ENCODE measurements at places on chromosomes 7 and 10.

DNA sequence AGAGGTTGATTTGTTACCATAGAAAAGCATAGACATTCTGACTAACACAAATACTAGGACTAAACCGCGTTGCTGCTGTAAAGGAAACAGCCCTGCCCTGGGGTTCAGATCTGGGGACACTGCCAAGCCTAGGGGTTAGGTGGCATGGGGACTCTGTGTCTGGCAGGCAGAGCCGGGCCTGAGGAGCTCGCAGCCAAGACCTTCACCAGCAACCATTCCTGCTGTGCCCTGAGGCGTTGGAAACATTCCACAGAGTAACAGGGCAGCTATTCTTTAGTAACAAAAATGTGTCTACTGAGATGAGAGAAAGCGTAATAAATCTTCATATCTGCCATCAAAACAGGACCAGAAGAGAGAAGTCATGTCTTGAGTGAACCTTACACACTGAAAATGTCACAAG, 280.5 kb downstream of the POM121L12 start:
- no peak for DNase-seq

- DNase-seq = no peak
Observed at GRCh38 chr10:80964955-80965614, 427.4 kb downstream of the SH2D4B start.

DNA sequence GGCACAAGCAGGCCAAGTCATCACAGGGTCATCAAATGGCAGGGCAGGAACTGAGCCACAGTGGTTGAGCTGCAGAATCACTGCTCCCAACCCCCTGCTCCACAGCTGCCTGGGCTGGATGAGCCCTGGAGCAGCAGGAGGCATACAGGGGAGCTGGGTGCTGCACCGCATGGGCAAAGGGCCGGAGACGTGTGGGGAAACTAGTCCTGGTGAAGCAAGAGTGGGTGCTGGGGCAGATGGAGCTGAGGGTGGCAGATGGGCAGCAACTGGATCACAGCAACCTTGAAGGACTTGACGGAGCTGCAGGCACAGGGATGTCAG, 16.0 kb upstream of the VOPP1 start:
- no peak for DNase-seq

DNA sequence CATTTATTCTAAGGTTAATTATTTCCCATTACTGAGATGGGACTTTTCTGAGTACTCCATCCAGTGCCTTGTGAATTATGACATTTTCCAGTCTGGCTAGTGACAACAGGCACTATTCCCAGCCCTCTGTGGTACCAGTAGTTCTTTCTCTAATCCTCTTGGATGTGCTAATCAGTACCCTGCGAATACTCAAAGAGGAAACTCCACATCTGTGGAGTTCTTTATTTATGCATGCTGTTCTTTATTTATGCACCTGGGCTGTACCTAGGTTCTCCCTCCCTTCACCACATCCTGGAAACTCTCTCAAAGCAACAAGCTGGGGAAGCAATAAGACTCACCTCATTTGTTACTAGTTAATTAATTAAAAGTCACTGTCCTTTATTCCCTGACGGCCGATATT, 83.5 kb downstream of the TSPAN12 start:
- no peak for DNase-seq

GRCh38 chr10:3850999-3851937, 66.3 kb upstream of the KLF6 start:
- no peak for DNase-seq

- DNase-seq = no peak
Observed at GRCh38 chr7:117489016-117489415, 9.2 kb downstream of the CFTR start.

GRCh38 chr10:76883596-76883995, 754.0 kb downstream of the KCNMA1 start:
- no peak for DNase-seq

DNA sequence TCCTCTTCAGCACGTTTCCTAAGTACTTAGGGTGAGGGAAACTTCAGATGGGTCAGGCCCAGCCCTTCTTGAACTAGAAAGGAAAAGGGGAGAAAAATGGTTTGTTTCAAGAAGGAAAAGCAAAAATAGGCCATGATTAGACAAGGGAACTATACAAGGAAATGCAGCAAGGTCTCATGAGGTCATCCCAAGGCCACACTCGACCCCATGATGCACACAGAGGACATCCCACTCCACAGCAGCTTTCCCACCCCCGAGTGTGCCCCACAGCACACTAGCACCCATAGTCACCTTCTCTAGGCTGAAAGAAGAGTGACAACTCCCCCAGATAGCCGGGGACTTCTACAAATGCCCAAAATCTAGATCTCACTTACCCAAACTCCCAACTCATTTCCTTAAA, 173.4 kb downstream of the FAM107B start:
- DNase-seq = no peak

GRCh38 chr7:24836084-24836483, 78.8 kb upstream of the GSDME start:
- no peak for DNase-seq

DNA sequence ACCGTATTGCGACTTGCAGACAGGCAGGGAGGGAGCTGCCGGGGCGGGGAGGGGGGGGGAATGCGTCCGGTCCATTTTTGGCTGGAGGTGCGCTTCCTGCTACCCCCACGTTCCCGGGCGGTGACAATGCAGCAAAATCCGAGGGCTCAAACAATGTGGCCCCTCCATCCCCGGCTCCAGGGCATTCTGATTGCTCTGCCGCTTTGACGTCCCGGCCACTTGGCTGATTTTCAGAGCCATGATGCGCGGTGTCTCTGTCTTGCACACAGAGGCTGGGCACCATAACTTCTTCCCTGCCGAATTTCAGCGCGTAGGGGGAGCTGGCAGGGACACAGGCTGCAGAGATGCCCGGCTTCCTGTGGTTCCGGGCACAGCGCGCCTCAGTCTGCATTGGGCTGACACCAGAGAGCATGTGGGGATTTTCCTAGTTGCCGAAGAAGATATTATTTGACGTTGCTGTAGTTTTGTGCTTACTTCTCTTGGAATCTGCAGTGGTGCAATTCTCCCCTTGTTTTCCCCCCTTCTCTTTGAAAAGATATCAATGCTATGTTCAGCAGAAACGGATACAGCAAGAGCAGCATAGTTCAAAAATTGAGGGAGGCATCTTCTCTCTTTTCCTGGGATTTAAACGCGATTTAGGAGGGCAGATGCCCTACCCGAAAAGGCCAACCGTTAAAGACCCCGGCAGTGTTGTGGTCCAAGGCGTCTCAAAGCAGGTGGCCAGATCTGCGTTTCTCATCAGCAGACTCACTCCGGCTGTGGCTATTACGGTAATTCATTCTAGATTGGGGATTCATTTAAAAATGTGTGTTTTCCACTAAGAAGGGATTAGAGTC, 1.4 kb downstream of the HECW1 start:
- no peak for DNase-seq

GRCh38 chr10:72685264-72685921, 6.5 kb upstream of the MCU start:
- no peak for DNase-seq

- no peak for DNase-seq
Observed at GRCh38 chr10:1403508-1404322, 333.6 kb downstream of the ADARB2 start.

DNA sequence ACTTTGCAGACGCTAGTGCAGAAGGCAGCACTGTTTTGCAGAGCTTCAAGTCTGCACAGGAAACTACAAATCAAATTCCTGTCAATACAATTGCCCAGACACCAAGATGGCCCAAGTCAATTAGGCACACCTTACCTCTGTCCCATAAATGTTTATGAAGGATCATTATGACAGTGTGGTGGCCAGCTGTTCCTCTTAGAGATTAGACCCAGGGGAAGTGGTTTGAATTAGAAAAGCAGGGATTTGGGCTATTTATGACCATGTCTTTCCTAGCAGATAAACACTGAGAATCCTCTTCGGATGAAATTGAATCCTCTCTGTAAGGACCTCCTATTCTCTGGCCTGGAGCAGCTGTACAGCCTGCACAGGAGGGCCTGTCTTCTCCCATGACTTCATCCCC, 9.9 kb upstream of the NEUROG3 start:
- DNase-seq = no peak

DNA sequence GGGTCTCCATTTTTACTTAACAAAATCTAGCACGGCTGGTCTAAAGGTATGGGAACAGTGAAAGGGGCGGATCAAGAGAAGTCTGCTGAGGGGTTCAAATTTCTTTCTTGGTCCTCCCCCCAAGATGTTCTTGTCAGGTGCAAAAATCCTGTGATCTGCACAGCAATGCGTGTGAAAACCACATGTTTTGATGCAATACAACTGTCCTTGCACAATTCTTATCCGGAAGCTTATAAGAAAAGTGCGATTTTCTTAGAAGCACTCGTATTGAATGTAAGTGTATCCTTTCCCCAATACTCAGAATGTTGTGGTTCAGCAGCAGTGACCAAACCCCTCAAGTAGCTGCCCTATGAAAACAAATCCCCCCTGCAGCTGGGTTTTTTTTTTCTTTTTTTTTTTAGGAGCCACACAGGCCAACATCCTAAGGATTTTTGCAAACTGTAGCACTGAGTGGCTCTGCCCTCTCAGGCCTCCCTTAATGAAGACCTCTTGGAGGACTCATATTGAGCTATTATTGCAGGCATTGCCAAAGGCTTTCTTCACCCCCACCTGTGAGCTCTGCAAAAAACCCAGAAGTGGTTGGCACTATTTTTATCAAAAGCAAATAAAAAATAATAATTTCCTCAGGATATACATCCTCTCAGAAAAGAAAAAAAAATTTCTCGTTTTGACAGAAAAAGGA, 151.9 kb upstream of the ITGB1 start:
- DNase-seq = no peak

DNA sequence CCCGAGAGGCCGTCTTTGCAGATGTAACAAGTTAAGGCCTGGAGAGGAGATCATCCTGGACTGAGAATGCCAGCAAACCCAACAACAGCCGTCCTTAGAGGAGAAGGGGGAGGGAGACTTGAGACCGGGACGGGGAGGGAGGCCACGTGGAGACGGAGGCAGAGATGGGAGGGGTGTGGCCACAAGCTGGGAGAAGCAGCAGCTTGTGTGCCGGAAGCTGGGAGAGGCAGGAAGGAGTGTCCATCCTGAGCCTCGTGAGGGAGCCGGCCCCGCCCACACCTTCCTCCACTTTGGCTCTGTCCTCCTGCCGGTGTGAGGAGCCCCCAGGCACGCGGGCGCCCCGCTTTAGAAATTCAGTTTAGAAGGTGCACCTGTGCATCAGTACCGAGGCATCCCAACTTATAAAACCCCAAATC, 95.7 kb downstream of the DNAJB6 start:
- DNase-seq = no peak

DNA sequence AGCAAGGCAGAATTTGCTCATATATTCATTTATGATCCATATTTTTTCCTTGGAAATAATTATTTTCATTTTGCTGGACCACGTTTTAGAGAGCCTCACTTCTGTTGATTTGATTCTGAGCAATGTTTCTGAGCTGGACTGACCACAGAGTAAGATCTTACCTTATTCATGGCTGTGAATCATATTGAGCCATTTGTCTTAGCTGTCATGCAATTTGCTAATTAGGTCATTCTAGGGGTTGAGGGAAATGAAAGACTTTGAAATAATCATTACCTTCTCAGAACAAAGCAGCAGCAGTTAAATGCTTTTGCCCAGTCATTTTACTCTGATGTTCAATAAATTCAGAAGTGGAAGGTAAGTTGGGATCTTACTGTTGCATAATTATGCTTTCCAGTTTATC, 251.4 kb downstream of the SDK1 start:
- DNase-seq = no peak

DNA sequence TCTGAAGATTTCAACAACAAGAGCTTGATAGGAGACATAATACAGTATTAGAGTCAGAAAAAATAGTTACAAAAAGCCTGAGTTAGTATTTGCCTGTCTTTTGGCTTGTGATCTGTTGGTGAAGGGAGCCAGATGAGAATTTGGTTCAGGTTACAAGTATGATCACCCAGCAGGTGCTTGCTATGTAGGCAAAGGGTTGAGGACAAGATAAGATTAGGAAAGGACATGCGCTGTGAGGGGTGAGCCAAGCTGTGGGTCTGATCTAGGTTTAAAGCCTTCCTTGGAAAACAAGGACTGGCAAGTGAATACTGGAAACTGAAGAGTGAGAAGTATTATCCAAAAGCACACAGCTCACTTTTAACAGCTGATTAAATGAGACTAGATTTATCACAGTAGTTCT, 28.7 kb upstream of the CD36 start:
- DNase-seq = no peak

DNA sequence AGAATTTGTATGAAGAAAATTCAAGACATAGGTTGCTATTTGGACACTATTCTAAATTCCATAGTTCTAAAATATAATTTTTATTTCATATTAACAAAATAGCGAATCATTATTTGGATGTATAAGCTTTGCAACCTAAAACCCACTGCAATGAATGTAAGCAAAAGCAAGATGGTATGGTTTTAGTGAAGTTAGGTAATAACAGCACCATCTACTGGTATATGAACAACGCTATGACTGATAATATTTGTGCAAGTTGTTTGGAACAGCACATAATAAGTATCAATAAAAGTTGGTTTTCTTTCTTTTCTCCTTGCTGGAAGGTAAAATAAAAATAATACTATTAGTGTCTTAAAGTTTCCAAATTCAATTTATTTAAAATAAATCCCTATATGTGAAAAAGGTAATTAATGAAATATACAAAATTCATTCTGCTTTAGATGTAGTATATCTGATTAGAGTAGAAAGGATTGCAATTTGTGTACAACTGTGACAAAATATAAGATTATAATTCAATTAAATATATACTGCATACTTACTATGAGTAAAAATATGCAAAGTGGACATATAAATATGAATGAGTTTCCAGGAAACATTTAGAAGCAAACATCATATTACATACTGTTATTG, 79.0 kb upstream of the LSM8 start:
- DNase-seq = no peak
